ENCODE measurements at places on chromosomes 2 and 18. TPM values are rescaled to one million over a fixed set of nuclear protein-coding genes. Genes with fewer than 3 reads are reported as not detected.

Gene NPHP1
- total RNA-seq = 5.4 TPM

Gene RAD51AP2
- total RNA-seq = 0.14 TPM

Gene TRABD2A
- 0.49 TPM for total RNA-seq

DNA sequence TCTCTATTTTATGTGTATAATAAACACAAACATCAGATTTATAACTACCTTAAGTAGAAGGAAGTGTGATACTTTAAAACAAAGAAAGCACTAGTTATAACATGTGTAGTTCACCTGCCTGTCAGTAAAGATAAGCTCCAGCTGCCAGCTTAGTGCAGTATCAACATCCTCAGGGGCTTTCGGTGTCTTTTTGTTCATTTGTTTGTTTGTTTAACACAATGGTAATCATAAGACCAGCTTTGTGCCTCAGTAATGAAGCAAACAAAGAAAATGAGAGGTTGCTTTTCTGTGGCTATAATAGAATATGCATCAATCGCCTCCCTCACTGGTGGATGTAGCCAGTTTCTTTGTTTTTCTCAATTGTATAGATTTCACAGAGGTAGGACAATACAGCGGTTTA, 1499.0 kb upstream of the TMEFF2 start:
- DNase-seq = no peak

DNA sequence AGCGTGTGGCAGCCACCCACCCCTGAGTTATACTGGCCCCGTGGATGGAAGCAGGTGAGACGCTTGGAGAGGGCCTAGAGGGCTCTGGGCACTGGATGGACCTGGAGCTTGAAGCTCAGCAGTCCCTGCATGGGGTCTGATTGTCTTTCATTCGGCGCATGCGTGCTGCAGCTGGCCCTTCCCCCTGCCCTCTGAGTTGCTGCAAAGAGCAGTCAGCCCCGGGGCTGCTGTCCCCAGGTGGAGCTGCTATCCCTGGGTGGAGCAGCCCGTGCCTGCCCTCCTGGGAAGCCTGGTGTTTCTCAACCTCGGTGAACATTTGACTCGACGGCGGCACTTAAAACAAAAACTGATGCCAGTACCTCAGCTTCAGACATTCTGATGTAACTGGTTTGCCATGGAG, 29.6 kb downstream of the IGFBP5 start:
- no peak for DNase-seq

GRCh38 chr18:78507217-78507616, 472.4 kb upstream of the SALL3 start:
- no peak for DNase-seq

DNA sequence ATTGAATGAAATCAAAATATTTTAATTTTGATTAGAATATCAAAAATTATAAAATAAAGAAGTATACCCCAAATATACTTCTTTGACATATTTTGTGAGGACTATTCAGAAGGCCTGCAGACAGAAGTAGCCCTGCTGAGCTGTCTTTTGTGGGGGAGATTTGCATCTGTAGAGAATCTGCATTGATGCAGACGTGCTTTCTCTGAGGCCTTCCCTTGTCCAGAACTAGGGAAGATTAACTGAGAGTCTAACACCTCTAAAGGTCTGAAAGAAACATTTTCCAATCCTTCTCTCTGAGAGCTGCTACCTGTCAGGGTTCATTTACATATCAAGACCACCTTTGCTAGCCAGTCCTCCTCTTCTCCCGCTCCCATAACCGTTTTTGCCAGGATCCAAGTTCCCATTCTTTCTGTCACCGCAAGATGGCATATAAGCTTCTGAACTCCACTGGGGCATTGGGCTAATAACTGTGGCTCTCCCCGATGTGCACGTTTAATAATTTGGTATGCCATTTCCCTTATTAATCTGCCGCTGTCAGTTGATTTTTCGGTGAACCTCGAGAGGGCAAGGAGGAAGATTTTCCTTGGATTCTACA, 510.4 kb upstream of the CNTNAP5 start:
- DNase-seq = no peak

DNA sequence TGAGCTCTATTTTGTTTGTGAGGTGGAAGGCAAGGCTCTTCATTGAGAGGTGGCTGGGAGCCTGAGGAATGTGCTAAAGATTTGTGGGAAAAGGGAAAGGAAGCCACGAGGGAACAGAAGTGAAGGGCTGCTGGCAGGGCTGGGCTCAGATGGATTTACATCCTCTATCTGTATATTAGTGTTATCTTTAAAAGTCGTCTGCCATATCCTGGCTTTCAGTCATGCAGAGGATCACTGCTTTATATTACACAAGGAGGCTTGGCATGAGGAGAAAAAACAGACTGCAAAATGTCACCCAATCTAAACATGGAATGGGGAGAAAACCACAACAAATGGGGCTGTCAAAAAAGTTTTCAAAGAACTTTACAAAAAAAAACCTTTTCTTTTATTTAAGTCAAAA, 434.4 kb downstream of the HRH4 start:
- DNase-seq = no peak

DNA sequence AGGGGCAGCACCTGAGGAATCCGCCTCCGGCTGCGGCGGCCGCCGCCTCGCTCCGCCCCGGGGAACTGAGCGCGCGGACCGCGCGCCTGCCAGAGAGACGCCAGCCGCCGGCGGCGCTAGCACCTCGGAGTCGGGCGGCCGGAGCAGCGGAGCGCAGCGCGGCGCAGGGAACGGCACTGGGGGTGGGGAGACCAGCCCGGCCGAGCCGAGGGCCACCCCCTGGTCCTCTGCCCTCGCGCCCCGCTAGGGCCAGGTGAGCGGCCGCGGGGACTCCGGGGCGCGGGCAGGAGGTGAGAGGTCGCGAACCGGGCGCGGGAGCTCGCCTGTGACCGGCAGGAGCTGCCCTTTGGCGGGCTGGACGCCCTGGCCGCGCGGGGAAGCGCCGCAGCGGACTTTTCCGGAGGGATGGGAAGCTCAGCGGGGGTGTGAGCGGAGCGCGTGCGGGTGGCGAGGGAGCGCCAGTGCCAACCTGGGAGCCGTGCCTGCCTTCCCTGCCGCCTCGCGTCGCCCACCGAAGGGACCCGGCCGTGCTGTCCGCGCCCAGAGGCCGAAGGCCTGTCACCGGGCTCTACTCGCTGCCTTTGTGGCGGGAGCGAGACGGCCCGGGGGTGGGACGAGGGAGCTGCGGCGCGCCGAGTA, at the start of gene GREB1L:
Gene GREB1L, plus strand, starts transcription at position 92 of the 639 bp plus-strand sequence. CDS start 141,287 bp downstream, outside the sequence.
- DNase-seq = peak; percentile 61

DNA sequence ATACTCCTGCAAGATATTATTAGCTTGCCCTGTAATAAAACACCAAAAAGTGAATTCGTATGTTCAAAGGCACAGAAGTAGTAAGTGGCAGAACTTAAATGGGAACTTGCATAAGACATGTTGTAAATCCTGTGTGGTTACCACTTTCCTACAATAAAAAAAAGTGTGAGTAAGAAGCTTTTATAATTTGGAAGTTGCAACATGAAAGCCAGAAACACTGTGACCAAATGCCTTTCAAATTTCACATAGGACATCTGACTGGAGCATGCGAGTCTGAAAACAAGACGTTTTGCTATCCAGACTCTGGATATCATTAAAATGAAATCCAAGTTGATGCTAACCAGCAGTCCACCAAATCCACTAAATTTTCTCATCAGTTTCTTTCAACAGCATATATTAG, 886.2 kb upstream of the NRXN1 start:
- no peak for DNase-seq

GRCh38 chr2:168622559-168622958, 166.5 kb downstream of the CERS6 start:
- DNase-seq = no peak

Data from left ventricle myocardium inferior (tissue), 1 donor.